Psoas muscle (tissue), 8 donors: ENCODE measurements at places on chromosomes 11 and 22.

GRCh38 chr22:36430863-36431262, 43.1 kb upstream of the MYH9 start:
- no peak overlapping the region for H3K27ac ChIP-seq
- H3K27me3 ChIP-seq, result no peaks in the 10 kb centered on the region
- peaks cover 14% of the 10 kb centered on the region for H3K4me1 ChIP-seq
- DNase-seq, result no peak
- no peaks in the 10 kb centered on the region for H3K36me3 ChIP-seq

DNA sequence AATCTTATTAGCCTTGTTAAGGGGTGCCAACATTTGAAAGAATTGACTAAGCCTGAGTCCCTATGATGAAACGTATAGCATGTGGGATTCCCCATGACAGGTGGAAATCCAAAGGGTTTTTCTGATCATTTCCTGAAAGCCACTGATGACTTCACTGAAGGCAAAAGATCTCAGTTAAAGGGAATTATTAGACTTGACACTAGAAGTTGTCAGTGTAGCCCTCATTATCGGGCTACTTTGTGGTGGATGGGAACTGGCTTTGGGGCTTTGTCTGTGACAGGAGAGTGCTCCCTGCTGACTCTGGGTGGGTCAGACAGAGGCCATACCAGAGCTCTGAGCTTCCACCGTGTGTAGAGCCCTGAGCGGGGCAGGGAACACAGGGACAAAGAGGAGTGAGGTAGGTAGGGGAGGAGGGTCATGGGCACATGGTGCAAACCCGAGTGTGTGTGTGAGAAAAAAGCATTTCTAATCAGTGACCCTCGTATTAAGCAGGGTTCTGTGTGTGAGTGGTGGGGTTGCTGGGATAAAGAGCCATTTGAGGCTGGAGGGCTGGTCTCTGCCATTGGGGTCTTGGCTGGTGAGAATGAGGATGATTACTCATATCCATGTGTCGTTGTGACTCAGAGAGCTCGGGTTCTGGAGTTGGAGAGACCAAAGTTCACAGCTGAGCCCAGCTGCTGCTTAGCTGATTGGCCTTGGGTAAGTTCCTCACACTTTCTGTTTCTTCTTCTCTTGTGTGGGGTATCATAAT, 101.1 kb downstream of the GRIK4 start:
- H3K27ac ChIP-seq, result no peak overlapping the region
- H3K36me3 ChIP-seq, result no peaks in the 10 kb centered on the region
- no peak overlapping the region for H3K4me3 ChIP-seq

DNA sequence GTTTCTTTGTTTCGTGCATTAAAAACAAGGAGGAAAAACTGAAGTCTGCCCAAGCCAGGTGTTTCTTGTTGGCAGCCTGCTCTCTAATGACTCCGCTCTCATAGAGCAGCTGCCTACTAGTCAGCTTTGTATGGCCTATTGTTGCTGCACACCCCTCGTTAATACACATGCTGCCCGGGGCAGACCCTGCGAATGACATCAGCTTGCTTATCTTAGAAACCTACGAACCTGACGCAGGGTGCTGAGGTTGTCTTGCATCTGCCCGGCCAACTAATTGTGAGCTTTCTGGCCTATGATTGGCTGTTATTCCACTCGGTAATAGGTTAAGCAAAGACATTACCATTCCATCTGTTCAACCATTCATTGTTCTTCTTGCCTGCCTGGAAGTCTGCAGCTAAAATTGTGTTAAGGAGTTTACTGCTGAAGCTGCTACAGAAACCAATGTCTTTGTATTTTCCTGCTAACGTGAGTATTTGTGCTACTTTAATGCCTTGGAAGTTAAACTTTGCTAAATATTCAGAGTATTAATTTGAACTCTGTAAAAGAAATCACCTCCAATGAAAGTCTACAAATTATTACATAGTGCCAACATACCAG, 37.5 kb downstream of the ZC3H12C start:
- H3K27ac ChIP-seq, result no peak overlapping the region
- H3K4me3 ChIP-seq, result no peak overlapping the region
- no peak for DNase-seq
- no peaks in the 10 kb centered on the region for H3K27me3 ChIP-seq
- H3K36me3 ChIP-seq, result no peaks in the 10 kb centered on the region

DNA sequence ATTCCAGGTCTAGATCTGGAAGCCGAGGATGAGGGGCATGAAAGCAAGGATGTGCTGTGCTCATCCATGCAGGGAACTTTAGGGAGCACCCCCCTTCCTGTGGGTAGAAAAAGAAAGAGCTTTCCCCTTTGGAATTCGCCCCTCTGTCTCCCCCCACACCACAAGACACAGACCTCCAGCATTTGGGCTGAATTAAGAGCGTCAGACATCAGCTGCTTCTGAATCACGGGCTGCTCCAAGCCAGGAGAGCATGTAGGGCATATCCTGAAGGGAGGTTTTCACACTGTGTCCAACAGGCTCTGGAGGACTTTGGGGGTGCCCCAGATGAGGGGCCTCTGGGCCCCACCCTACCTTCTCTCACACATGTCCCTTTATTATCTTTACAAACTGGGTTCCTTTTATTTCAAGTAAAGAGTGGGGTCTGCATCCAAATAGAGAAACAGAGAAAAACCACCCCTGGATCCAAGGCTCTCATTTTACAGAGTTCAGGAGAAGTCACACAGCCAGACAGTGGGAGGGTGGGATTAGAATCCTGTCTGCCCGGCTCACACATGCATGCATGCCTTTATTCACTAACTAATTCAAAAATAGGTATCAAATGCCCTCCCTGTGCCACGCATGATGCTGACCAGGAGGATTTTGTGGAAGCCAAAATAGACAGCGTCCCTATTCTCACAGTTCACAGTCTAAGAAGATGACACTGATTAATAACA, 52.8 kb downstream of the LRRC32 start:
- H3K4me3 ChIP-seq, result no peak overlapping the region
- no peaks in the 10 kb centered on the region for H3K36me3 ChIP-seq
- H3K27ac ChIP-seq, result no peak overlapping the region
- no peak for DNase-seq
- no peaks in the 10 kb centered on the region for H3K4me1 ChIP-seq

GRCh38 chr11:129436573-129436972, 60.9 kb downstream of the BARX2 start:
- H3K4me3 ChIP-seq, result no peak overlapping the region
- DNase-seq, result no peak
- no peaks in the 10 kb centered on the region for H3K4me1 ChIP-seq

DNA sequence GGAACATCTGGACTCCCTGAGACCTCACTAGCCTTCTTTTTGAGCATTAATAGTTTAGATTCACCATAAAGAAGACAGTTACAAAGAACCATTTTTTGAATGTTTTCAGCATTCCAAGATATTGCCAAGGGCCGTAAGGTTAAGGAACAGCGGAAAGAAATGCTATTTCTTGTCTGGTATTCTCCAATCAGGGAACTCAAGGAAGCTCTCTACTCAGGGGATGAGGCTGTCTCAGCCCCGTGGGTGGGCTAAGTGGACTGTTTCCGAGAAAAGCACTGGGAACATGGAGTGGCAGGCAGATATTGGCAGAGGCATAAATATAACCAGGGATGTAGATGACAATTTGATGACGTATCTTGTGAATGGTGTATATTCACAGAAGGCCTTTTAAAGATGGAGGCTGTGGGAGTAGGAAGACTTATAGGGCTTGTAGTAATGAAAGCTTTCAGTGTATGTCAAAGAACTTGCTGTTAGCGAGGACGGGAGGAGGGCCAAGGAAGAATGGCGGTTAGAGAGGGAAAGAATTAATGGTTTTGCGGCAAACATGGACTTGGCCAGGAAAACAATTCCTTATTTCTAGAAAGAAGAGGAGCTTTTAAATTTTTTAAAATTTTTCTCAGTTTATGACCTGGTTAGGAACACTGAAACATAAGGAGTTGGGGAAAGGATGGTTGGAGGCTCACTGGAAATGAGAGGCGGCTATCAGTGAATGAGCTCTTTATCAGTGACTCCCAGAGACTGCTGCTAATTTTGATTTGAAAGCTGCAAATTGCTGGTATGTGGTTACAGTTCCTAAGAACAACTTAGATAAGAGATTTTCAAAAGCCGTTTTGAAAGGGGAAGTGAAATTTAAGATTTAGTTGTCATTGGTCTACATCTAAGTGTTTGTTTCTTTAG, 64.6 kb downstream of the ST3GAL4 start:
- H3K4me3 ChIP-seq, result no peak overlapping the region
- DNase-seq, result no peak
- no peak overlapping the region for H3K27ac ChIP-seq
- H3K36me3 ChIP-seq, result no peaks in the 10 kb centered on the region

DNA sequence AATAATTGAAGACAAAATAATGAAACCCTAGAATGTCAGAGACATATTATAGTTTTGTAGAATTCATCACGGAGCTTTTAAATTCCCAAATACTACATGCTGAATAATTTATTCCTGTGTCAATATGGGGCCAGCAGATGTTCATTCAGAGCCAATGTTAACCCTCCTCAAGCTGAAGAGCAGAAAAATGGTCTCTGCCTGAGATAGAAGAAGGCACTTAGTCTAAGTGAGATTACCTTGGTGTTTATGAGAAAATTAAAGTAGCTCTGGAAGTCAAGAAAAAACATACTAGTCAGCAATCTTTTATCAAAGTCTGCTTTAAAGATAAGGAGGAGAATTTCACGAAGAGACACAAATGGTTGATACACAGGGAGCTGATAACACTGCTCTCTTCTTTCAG, 328.2 kb downstream of the TTC28 start:
- no peaks in the 10 kb centered on the region for H3K36me3 ChIP-seq
- H3K27ac ChIP-seq, result no peak overlapping the region
- H3K4me1 ChIP-seq, result peaks cover 4% of the 10 kb centered on the region
- H3K4me3 ChIP-seq, result no peak overlapping the region

DNA sequence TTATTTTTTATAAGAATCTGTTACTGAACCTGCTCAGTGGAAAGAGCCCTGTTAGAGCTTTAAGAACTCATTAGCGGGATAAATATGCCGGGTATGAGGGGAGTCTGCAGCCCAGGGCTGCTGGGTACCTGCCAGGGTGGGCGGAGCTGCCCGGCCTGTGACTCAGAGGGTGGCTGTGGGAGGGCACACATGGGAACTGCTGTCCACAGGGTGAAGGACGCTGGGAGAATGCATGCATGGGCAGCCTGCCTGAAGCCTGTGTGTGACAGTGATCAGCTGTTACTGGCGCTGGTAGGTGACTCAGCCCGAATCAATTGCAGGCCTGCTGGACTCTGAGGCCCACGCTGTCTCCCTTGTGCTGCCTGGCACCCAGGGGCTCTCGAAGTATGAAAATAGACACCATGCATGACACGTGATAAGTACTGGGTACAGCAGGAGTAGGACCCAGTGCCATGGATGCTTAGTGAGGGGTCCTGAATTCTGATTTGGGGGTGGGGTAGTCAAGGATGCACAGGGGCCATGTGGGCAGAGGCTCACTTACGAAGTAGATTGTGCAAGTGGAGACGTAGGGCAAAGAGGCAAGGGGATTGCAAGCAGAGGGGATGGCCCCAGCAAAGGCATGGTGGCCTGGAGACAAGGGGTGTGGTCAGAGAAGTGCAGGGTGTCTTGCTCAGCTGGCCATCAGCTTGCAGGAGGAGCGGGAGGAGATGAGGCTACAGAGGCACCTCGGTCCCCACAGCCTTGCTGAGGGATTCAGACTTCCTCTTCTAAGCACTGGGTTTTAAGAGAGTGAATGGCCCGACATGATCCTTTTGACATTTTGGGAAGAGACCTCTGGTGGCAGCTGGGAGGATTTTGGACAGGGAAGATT, 36.5 kb downstream of the GRIK4 start:
- DNase-seq, result peak; percentile 90
- H3K4me3 ChIP-seq, result no peak overlapping the region
- H3K27ac ChIP-seq, result peak overlapping the region; percentile 66
- no peaks in the 10 kb centered on the region for H3K27me3 ChIP-seq
- peaks cover 5% of the 10 kb centered on the region for H3K4me1 ChIP-seq

DNA sequence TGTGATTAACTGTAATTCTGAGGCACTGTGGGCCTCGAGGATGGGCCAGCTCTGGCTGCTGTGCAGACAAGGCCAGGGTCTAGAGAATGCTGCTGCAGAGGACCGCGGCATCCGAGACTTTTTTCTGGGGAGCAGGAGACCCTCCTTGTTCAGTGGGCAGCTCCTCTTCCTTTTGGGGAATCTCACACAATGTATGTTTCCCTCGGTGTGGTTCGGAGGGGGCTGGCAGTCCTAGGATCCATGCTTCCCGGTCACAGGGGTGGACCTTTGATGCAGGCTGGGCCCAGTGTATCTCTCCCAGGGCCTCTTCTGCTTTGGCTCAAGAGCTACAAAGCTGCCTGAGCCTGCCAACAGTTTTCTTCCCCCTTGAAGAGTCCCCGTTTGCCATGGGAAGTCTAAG, 31.5 kb downstream of the MYEOV start:
- H3K27ac ChIP-seq, result no peak overlapping the region
- peaks cover 4% of the 10 kb centered on the region for H3K27me3 ChIP-seq
- H3K4me1 ChIP-seq, result no peaks in the 10 kb centered on the region
